ENCODE measurements at places on chromosomes 6 and 20. TPM values are rescaled to one million over a fixed set of nuclear protein-coding genes. Genes with fewer than 3 reads are reported as not detected.
A peak's percentile ranks its signal among the peaks of the same experiment; 100 is the strongest.

DNA sequence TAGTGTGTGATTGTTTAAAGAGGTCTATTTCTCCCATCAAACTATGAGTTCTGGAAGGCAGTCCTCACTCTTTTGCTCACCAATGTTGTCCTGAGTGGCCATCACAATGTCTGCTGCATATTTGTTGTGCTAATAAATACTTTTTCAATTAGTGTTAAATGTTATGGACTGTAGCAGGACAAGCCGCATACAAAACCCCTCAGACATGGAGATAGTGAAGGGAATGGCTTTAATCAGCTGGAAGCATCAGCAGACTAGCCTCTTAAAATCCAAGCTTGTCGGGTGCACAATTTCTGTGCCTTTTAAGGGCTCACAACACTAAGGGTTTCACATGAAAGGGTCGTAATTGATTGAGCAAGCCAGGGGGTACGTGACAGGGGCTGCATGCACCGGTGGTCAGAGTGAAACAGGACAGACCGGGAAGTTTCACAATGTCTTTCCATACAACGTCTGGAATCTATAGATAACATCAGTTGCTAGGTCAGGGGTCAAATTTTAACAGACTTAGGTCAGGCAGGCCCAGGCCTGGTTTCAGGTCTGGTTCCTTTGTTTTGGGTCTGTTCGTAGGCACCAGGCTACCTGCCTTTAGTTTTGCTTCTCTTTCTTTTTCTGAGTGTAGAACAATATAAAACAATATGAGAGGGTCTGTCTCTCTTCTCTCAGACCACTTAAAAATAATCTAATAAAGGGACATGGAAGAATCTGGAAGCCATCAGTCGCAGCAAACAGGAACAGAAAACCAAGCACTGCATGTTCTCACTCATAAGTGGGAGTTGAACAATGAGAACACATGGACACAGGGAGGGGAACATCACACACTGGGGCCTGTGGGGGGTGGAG lies 327.6 kb upstream of the HTR1E start:
- no peak for DNase-seq

DNA sequence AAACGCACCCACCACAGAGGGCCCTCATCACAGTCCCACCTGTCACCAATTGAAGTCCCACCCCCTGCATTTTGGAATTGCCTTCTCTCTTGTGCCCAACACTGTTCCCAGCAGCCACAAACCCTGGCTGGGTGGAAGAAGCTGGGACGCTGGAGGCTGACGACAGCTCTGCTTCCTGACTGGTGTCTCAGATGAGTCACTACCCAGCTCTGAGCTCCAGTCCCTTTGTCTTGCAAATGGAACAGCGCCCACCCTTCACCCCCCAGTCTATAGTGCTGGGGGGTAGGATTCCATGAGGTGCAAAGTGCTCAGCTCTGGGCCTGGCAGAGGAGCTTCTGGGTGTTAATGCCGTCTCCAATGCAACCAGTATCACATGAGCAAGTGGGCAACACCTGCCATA lies 85.3 kb downstream of the DLGAP4 start:
- DNase-seq, result no peak

DNA sequence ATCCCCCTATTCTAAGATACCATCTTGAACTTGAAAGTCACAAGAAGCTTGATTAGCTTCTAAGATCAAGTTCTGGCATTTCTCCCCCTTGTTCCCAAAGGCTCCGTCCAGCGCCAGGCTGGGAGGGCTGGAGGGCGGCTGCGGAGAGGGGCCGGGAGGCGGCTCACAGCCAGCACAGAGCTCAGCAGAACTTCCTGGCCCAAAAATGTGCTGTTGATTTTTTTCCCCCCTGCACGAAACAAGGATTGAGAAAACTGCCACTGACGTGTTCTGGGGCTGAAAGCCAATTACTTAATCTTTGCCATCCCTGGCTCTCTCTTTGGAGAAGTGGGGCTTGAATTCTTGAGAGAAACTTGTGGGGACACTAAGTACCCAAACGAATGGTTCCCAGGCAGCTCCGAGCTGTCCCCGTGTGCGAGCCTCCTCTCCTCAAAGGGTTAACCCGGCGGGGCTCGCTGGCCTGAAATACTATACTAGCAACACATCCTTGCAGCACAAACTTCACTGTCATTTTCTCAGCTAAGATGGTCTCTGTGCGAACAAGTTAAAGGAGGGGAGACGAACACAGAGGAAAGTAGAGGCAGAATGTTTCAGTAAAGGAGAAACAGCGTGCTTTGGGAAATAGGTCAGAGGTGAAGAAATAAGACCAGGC lies 452 bp downstream of the TRAF3IP2 start:
- DNase-seq, result peak; percentile 85

- no peak for DNase-seq
Observed at GRCh38 chr20:47318586-47319516, 37.6 kb downstream of the ZMYND8 start.

DNA sequence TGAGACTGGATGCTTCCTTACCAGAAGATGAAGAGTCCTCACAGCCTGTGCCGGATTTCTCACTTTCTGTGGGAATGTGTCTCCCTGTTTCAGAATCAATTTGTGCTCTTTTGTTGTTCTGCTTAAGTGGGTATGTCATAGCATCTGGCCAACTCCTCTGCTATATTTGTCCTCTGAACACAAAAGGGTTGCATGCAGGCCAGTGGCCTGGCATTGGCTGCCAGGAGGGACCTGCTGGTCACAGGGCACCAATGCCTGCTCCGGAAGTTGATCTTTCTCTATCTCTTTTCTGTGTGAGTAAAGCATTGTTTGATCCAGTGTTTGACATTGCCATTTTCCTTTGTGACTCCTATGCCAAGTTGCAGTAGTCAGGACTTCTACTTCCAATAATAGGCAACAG lies 47.8 kb downstream of the JARID2 start:
- no peak for DNase-seq

DNA sequence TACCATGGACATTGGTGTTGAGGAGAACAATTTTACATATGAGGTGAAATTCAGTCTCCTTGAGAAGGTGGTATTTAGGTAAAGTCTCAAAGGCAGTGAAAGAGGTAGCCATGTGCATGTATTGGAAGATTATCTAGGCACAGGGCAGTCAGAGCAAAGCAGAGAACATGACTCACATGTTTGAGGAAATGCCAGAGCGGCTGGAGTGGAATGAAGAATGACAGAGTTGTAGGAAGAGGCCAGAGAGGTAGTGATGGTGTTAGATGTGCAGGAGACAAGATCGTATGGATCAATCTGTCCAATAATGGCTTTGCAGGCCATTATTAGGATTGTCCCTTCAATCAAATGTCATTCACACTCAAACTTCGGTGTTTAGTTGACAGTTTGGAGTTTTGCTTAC lies 449.4 kb upstream of the PTCHD4 start:
- no peak for DNase-seq

GRCh38 chr6:32637219-32637880 lies at the start of gene HLA-DQA1:
Gene HLA-DQA1, plus strand, starts transcription at chr6:32637406. Its CDS starts 53 bp downstream, at chr6:32637459.
- DNase-seq, result peak; percentile 96

- no peak for DNase-seq
Observed at GRCh38 chr6:118930680-118931079, 4.3 kb downstream of the MCM9 start.

GRCh38 chr20:47665221-47665991 lies 119.9 kb downstream of the SULF2 start:
- DNase-seq, result no peak

- DNase-seq, result peak; percentile 61
Observed at GRCh38 chr20:9503526-9504245, 10.7 kb upstream of the LAMP5 start.

DNA sequence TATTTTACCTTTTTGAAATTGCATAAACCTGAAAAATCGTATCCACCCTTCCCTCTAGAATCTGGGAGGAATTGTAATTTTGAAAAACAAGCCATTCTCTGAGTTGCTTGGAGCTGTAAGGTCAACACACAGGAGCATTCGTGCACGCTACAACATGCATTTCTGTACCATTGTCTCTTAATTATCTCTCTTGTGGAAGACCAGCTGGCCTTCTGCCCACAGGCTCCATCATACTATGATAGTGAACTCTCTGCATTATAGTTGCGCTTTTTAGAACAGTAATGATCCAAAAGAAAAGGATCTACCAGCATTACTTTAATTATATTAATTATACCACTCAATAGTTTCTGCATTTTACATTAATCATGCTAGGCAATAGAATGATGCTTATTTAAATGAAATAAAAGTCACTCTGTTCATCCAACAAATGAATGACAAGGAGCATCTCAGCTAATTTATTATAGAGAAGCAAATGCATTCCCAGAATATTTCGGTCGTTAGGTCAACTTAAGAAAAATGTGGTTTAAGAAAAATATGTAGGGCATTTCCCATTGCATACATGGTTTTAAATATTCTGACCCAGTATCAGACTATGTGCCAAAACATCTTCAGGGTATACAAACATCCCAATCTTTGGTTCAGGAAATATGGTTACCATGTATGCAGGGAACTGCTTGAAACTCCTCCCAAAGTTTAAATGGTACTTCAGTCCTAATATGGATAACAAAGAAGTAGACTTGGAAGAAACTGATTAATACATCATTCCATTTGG lies 263.5 kb downstream of the TFAP2A start:
- no peak for DNase-seq

DNA sequence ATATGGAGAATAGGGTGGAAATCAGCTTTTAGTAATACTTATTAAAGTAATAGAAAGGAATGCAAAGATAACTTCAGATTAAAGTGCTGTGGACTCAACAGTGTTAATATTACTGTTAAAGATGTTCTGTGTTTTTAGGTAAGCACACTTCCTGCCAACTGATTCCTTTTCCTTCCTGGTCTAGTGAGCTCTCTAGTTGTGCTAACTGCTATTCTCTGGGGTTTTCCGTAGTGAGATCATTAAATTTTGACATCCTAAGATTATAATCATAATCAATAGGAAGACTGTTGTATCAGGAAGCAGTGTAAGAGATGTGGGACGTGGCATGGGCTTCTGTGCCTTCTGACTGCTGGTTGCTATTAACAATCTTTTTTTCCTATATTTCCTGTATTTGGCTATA lies 1.2 kb upstream of the TMEM217 start:
- no peak for DNase-seq

- peak; percentile 99 for DNase-seq
Observed at GRCh38 chr6:32969685-32970412, 1.5 kb downstream of the BRD2 start.

GRCh38 chr20:38260378-38261053 lies at the start of gene KIAA1755:
Gene KIAA1755, minus strand, starts transcription at chr20:38260735. Its CDS starts 235 bp downstream, at chr20:38260500.
- no peak for DNase-seq

- no peak for DNase-seq
Observed at GRCh38 chr6:113352029-113352801, 504.9 kb upstream of the MARCKS start.

GRCh38 chr20:17595856-17596255 lies 26.0 kb downstream of the DSTN start:
- no peak for DNase-seq

DNA sequence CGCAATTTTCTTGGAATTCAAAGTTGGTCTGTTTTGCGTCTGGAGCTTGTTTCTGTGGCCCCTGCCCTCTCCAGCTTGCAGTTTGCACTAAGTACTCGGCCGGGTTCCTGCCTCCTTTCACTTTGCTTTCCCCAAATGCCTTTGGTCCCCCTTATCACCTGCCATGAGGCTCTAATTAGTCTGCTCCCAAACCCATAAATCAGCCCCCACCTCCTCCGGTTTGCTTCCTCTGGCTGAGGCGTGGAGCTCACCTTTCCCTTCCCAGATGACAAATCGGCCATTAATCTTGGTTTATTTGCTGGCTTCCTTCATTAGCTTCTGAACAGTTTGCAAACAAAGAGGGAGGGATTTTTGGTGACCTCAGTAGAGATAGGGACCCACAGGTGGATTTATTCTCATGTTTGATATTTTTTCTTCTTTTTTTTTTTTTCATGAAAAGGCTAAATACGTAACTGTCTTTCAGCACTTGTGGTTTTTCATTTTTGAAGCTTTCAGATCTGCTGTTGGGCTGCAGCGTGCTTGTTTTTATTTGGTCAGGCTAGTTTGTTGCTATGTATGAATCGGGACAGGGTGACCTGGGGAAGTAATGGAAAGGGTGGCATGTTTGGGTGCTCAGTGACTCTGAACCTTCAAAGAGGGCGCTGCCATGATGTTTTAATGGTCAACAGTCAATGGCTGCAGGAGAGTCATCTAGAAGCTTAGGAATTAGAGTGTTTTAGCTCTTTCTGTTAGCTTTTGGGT lies 121.7 kb upstream of the JAG1 start:
- DNase-seq, result no peak

GRCh38 chr20:56788671-56789610 lies 159.8 kb downstream of the TFAP2C start:
- no peak for DNase-seq

GRCh38 chr6:107173779-107174178 lies 58.5 kb upstream of the BEND3 start:
- no peak for DNase-seq

DNA sequence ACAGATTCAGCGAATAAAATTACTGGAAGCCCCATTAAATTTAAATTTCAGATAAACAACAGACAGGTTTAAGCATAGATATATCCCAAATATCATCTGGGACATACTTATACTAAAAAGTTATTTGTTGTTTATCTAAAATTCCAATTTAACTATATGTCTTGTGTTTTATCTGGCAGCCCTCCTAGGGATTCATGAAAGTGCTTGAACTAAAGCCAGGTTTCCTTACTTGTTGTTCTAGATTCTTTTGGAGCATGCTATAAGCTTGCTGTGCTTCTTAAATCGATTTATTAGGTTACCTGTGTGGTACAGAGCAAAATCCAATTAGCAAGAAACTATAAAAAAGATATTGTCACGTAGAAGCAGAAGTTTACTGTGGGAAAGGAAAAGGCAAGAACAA lies 202.5 kb upstream of the GMDS start:
- DNase-seq, result no peak

DNA sequence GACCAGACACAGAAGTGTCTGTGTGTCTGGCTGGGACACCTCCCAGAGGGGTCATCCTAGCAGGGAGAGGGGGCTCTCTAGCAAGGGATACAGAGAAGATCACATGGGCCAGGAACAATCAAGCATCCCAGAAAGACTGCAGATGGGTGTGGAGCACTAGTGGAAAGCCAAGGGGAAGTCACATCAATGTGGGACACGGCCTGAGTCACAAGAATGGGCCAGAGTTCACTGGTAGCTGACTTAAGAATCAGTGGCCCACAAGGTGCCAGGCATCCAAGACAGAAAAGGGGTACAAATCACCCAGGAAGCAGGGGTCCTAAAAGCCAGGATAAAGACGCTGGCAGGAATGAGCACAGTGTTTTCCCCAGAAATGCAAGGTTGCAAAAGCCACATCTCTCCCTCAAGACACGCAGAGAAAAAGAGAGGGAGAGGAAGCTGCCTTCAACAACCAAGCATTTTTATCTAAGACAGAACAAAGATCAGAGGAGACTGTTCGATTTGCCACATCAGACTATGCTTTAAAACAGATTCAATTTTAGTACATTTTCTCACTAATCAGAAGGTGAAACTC lies 113.6 kb upstream of the DST start:
- no peak for DNase-seq

GRCh38 chr20:44409132-44409600 lies 53.7 kb downstream of the HNF4A start:
- no peak for DNase-seq

- peak; percentile 82 for DNase-seq
Observed at GRCh38 chr6:43771210-43771857, 1.3 kb downstream of the VEGFA start.

- no peak for DNase-seq
Observed at GRCh38 chr20:19861147-19861759, 103.2 kb downstream of the RIN2 start.

Gene IPCEF1
- not detected for total RNA-seq

Gene SAMD3
- total RNA-seq, result not detected

Gene CALHM5
- not detected for total RNA-seq

Gene KIF6
- not detected for total RNA-seq

Gene MUC21
- not detected for total RNA-seq

Gene ADGRB3
- not detected for total RNA-seq

Gene MUCL3
- total RNA-seq, result not detected

Gene RNF144B
- total RNA-seq, result 36.4 TPM

Gene IMPG1
- total RNA-seq, result not detected

Gene STMND1
- not detected for total RNA-seq

Gene ADA
- not detected for total RNA-seq

Data from Karpas-422 (cell line).